ENCODE measurements at places on chromosomes 16 and 17.

DNA sequence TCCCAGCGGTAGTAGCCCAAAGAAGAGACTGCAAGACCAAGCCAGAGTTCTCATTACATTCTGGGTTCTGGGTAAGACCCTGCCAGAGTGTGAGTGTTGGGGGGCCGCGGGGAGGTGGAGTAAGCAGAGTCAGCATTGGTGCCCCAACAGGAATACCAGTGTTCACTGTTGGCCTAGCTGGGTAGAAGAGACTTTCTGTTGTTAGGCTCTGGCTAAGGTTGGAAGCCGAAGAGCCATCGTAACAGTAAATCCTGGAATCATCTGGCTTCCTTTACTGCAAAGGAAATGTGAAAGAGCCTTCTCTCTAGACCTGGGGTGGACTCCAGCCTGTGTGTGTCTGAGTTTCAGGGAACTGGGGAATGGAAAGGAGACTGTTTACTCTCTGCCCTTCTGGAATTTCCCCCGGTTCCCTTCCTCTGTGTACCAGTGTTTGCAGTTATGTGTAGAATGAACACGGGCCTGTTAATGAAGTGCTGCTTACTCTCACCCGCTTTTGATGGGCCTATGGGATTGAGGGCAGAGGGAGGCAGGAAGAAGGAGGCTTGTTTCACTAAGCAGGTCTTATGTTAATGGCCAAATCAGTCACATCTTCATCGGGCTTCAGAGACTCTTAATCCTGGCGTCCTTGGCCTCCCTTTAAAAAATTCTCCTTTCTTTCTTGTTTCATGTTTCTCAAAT is 68.5 kb downstream of the WWP2 start:
- no peak for DNase-seq

DNA sequence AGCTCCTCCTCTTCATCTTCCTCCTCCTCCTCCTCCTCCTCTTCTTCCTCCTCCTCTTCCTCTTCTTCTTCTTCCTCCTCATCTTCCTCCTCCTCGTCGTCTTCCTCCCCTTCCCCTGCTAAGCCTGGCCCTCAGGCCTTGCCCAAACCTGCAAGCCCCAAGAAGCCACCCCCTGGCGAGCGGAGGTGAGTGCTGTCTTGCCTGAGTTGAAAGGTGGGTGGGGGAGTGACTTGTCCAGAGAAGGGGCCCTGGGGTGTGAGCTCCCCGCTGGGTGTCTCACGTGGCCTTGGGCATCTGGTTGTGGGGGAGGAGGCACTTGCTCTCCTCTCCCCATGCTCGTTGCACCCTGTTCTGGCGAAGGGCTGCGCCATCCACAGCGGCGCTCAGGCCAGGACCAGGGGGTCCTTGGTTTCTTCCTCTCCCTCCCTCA is 8.0 kb downstream of the ELOB start:
- DNase-seq: no peak

- no peak for DNase-seq
These were observed 67.0 kb downstream of the SMPD3 start for GRCh38 chr16:68381363-68381724.

DNA sequence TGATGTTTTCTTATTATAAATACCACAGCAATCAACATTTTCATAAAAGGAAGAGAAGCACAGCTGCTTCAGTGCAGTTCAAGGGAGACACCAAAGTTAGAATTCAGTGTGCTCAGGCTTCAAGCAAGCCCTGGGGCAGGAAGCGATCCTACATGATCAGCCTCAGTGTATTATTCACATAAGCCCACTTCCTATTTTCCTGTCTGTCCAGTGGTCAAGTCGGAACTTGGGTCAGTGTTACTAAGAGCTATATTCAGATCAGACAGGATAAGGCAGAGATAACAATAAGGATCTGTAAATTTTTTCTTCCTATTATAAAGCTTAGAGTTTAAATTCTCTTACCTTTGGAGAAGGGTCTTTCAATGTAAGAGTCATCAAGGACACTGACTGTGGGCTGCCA is 12.9 kb downstream of the HEATR6 start:
- DNase-seq: no peak

DNA sequence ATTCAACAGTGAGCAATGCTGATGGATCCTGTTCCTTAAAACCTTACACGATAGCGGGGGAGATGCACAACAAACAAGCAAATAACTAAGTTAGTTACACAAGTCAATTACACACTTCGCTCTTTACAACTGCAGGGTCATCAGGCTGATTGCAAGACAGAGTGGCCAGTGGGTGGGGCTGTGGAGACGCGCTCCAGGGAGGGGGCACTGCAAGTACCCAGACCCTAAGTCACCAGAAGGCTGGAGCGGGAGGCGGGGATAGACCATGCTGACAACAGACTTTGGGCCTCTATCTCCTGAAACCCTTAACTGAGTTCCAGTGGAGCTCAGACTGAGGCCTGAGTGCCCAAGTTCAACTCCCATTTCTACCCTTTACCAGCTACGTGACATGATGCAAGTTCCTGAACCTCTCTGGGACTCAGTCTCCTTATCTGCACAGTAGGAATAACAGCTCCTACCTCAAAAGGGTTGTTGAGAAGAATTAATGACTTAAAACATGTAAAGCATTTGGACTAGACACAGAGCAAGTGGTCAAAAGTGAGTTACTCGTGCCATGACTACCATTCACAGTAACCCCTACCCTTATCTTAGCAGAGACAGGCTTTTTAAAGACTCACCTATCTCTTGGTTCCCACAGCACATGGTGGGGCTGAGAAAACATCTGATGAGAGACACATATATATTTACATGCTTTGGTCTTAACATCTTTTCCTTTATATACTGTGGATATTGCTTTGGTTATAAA is 10.4 kb downstream of the CPPED1 start:
- no peak for DNase-seq

Measured in liver (tissue), 10 donors.